ENCODE measurements at places on chromosomes 5 and 9.

DNA sequence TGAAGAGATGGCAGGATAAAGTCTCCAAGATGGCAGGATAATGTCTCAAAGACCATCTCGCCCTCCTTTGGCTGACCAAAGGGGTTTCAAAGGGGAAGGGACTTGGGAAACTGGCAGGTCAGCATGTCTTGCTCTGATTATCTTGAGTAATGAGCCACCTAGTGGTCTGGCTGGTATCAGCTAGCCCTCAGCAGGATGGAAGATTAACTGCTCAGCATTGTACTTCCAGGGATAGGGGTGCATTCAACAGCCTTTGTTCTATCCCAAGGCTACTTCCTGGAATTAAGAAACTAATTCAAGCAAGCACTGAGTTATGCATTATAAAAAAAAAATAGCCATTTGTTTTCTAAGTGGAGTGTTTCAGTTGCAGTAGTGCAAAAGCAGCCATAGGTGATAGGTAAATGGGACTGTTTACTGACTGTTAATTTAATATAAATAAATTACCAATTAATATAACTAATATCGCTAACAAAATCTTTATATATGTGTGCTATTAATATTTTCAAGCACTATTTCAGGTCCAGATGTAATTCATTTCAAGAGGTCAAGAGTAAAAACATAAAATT, 555.5 kb downstream of the CDH9 start:
- peak; percentile 57 for DNase-seq

DNA sequence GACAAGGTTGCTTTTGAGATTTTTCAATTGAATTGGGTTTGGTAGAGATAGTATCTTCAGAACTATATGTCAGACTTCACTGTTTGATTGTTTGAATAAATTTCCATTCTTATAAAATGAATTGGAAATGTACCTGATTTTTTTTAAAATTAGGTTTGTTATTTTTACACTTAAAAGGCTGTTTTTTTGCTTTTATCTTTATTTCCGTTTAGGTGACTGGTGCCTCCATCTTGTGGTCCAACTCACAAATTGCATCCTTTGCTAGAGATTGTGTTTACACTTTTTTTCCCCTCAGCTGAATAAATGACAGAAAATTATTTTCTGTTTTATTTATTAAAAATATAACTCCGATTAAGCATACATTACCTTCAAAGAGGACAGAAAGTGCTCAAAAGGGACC, 15.6 kb downstream of the NDUFAF2 start:
- no peak for DNase-seq

DNA sequence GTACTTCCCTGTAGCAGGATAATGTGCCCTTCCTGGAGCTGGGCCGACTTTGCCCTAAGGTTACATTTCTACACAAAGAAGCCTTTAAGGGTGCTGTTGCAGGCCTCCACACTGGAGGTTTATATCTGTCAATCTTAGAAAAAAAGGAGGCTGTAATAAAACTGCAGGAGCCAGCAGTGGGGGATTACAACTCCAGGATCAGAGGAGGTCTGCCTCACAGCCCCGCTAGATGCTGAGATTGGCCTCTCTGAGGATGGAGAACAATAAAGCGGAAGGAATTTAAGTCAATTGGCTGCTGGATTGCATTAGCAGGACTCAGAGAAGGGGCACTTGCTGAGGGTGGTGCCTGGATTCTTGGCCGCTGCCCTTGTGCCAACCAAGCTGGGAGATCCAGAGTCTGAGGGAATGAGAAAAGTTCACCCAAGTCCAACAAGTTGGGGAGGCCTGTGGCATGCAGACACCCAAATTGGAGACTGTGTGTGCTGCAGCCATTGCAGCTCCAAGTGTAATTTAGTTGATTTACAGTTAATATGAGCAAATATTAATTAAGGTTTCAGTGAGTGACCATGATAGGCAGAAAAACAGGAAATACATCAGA, 99.0 kb upstream of the SSBP2 start:
- peak; percentile 52 for DNase-seq

DNA sequence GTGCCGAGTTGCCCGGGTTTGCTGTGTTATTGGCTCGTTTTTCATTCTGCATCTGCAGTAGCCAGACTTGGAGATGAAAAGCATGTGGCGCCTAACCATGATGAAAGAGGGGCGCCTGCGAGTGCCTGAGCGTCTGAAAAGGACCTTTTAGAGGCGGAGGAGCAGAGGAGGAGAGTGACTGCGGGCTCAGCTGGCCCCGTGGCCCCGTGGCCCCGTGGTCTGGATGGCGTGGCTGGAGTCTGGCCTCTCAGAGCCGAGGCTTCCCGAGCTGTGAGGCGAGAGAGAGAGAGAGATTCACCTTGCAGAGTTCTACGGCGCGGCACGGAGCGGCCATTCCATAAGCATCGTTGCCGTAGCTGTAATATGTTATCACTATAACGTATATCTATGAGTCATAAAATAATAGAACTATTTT, 55.3 kb upstream of the RNU6ATAC start:
- DNase-seq: no peak

- peak; percentile 88 for DNase-seq
These were observed 44.3 kb upstream of the BICD2 start for GRCh38 chr9:92808726-92809451.

DNA sequence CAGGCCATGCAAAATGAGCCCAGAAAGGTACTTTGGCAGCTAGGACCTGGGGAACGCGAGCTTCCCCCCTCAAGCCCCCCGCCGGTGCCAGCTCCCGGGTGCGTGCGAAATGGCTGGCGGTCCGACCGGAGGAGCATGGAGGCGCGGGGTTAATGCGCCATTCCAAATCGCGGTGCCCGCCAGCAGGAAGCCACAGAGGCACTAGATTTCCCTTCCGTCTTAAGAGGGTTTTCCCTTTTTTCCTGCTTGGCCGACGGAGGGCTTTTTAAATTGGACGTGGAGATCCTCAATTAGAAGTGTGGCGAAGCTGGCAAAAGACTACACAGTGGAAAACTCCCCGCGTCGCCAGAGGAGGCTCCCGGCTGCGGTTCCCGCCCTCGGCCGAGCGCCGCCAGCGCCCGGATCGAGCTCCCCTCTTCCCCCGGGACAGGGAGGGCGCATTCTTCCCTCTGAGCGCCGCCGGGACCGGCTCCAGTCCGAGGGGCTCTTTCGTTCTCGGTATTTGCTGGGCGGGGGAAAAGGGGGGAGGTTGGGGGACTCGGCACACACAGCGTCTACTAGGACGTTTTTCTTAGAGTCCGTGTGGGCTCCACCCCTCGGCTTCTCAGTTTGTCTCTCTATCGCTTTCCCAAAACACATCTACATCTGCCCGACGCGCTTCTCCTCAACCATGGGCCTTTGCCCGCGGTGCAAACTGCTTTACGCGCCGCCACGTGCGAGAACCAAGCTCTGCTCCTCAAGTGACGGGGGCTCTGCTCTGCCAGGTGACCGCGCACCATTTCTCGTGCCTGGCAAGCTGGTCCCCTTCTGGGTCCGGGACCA, 3.0 kb downstream of the GDNF start:
- peak; percentile 69 for DNase-seq

GRCh38 chr5:74636552-74636951, 4.0 kb downstream of the ENC1 start:
- no peak for DNase-seq

GRCh38 chr5:9015260-9015936, 530.5 kb downstream of the SEMA5A start:
- DNase-seq: no peak

DNA sequence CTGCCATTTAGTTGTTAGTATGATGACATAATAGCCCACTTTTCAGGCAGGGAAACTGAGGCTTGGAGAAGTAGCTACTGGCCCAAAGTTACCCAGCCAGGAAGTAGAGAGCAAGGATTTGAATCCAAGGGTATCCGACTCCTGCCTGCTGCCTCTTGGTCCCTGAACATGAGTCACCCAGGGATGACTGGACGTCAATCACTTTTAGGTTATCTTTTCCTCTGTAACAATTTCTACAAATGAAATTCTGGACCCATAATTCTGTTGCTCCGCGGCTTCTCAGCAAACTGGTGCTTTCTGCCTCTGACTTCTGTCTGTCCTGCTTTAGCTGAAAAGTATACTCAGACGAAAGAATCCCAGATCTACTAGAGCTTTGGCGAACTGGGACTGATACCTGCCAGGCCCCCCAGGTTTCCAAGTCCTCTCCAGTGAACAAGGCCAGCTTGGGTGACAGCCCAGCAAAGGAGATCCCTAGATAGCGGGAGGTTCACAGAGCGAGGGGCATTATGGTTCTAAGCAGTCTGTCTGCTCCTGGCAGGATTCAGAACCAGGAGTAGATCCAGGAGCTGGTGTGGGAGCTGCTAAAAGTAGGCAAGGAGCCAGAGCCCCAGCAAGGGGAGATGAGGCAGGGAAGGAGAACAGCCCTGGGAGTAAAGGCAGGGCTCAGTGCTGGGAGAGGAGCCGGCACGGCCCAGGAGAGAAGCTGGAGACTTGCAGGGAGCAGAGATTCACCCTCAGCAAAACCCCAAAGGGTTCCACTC, 20.6 kb downstream of the OLFML2A start:
- no peak for DNase-seq

DNA sequence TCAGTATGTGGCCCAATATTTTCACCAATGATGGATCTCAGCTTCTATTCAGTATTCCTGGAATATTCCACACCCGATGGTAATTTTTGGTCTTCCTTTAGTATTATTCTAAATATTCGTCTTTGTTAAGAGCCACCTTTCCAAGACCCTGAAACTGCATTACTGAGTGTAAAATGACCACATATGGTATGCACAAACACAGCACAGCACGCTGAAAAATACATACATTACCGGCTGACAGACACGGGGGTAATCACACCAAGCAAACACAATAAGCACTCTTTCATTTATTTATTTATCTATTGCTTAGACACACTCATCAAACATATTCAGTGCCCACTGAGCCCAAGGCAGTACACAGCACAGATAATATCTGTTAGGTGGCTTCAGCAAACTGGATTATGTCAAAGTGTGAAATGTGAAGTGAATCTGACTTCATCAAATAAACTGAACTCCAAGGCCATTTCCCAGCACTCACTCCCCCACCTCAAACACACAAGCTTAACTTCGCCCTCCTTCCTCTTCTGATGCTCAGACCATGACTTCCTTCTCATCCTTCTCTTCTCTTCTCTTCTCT, 1637.8 kb upstream of the C9orf72 start:
- no peak for DNase-seq

DNA sequence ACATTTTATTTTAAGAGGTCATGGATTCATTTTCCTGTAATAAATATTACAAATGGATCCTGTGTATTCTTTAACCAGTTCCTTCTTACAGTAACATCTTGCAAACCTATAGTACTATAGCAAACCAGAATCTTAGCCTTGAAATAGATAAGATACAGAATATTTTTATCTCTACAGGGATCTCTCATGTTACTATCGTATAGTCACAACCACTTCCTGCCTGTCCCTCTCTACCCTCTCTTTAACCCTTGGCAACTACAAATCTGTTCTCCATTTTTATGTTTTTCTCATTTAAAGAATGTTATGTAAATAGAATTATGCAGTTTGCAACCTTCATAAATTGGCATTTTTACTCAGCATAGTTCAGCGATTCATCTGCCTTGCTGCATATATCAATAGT, 454.0 kb downstream of the DIRAS2 start:
- DNase-seq: no peak

DNA sequence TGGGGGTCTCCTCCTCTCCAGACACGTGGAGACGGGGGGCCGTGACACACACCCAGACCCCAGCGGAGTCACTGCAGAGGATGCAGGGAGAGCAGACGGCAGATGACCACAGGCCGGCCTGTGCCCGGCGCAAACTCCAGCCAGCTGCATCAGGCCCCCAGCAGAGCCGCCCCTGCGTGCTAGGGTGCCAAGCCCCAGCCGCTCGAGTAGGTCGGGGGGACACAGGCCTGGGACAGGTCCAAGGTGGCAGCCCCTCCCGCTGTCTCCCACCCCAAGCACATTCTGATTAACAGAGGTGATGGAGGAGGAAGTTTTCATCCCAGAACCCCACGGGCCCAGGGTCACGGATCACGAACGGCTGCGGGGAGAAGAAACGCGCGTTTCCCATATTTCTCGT, 14.4 kb downstream of the NACC2 start:
- DNase-seq: no peak

GRCh38 chr5:128002425-128002824, 81.1 kb upstream of the SLC12A2 start:
- DNase-seq: no peak

GRCh38 chr9:6106711-6107339, 91.4 kb upstream of the RANBP6 start:
- DNase-seq: peak; percentile 54

GRCh38 chr5:86360801-86361200, 256.9 kb upstream of the COX7C start:
- no peak for DNase-seq

GRCh38 chr5:173550641-173551040, 65.8 kb downstream of the BOD1 start:
- no peak for DNase-seq

DNA sequence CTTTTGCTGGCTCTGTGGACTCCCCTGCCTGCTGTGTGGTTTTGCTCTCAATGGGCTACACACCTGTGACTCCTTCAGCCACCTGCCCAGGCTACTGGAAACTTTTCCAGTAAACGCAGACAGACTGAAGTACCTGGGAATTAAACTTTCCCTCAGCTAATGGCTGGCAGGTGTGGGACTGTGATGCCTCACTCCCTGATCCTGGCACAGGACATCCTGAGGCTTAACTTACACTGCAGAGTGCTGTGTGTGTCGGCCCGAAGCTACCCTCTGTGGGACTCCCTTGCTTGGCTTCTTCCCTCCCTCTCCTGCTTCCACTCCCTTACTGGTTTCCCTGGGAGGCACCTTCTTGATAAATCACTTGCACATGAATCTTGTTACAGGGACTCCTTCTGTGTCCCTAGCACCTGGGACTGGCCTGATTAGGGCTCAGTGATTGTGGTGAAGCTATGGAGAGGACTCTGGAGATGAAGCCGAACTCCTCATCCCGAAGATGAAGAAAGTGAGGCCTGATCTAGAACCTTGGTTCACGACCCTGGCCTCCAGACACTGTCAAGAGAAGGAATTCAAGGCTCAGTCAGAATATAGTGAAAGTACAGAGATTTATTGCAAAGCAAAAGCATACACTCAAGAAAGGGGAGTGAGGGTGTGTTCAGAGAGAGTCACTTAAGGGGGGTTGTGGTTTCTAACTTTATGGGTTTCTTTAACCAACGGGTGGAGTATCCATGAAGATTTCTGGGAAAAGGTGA, 113.4 kb upstream of the ALDH1B1 start:
- DNase-seq: peak; percentile 26

DNA sequence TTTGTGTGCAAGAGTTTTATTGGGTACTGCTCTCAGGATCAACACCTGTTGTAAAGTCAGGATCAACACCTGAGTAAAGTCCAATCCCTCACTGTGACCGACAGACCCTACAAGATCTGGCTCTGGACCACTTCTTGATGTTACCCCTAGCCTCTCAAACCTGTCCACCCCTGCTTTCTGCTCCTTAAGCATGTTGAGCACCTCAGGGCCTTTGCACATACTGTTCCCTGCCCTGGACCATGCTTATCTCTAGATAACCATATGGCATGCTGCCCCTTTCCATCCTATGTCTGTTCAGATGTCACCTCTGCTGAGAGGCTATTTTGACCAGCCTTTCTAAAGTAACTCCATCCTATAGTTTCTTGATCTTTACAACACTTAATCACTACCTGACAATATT, 269.6 kb downstream of the SMARCA2 start:
- no peak for DNase-seq

GRCh38 chr5:34804913-34805312, 34.1 kb upstream of the TTC23L start:
- no peak for DNase-seq

- DNase-seq: peak; percentile 66
These were observed 922 bp downstream of the CRHBP start for GRCh38 chr5:76953551-76954382.
